ENCODE measurements at places on chromosomes 3 and 15.

DNA sequence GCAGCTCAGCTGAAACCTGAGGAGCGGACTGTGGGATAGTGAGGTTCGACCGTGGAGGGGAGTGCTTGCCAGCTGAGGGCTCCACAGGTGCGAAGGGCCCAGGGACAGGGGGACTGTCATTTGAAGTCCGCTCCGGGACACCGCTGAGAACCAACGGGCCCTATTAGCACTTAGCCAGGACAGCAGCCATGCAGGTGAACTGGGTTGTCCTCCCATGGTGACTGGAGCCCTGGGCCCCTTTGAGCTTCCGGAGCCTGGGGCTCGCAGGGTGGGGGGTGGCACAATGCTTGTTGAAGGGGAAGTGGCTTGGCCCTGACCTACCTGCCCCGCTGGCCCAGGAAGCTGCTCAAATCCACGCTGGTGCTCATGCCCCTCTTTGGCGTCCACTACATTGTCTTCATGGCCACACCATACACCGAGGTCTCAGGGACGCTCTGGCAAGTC is 24.7 kb downstream of the PTH1R start:
- no peak for DNase-seq

DNA sequence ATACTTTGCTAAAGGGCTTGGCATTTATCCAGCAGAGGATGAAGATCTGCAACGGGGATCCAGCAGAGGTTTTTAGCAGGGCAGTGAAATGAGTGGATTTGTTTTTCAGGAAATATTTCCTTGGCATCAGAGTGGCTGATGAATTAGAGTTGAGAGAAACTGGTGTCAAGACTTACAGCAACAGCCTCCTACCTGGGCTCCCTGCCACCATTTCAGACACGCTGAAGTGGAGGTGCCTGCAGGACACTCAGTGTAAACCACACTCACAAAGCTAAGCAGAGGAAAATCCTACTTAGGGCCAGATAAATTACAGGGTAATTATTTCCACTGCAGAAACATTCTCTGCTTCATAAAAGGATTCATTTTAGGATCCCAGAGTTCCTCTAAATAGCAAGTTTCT is 519.7 kb downstream of the FGF12 start:
- no peak for DNase-seq

- no peak for DNase-seq
These were observed 239.1 kb downstream of the CBLB start for GRCh38 chr3:105629718-105630117.

GRCh38 chr15:45499426-45499825 is 23.1 kb downstream of the SLC30A4 start:
- no peak for DNase-seq

- DNase-seq: no peak
These were observed 3.0 kb downstream of the BUB1B start for GRCh38 chr15:40163657-40164416.

DNA sequence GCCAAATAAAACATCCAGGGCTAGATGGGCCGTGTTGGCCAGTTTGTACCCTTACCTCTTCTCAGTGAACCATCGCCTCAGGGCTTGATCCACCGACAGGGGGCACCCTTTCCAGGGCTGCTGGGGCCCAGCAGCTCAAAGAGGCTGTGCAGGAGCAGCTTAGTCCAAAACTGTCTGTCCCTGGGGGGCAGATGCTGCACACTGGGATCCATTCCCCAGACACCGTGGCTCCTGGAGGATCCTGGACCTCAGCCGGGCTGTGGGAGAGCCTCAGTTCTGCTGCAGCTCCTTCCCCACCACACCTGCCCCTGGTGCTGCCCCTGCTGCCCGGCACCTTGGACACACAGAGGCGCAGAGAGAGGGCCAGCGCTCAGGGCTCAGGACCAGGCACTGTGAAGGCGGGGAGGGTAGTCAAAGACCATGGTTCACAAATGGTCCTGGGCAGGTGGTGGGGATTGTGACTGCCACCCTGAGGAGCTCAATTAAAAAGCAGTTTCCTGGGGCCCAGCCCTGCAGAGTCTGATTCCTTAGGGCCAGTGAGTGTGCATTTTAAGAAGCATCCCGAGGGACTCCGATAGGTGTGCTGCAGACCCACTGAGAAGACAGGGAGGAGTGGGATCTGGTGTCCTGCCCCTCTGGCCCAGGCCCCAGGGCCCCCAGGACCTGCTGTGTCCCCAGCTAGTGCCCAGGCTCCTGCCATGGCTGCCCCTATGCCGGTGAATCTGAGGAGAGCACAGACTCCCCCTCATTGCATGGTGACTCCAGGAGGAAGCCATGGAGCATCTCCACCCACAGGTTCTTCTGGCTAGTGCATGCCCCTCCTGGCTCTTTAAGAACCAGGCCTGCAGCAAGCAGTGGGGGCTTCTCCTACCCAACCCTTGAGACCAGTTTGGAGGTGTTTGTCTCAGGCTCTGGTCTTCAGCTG is 86.5 kb upstream of the PRR20G start:
- DNase-seq: no peak

DNA sequence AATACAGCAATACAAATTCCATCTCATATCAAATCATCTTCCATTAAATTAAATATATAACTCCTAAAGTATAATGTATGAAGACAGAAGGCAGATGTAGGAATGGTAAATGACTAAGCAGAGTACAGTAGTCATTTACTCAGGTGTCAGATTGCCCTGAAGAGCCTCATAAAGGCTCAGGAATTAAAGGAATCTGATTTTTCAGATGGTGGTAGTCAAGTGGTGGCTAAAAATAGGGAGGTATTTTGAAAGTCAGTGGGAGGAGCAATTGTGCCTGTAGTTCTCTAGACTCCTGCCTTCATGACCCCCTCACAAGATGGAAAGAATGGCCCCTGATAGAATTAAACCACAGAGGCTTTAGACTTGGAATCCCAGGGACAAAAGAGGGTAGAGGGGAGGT is 142.7 kb upstream of the SYNPR start:
- DNase-seq: no peak

DNA sequence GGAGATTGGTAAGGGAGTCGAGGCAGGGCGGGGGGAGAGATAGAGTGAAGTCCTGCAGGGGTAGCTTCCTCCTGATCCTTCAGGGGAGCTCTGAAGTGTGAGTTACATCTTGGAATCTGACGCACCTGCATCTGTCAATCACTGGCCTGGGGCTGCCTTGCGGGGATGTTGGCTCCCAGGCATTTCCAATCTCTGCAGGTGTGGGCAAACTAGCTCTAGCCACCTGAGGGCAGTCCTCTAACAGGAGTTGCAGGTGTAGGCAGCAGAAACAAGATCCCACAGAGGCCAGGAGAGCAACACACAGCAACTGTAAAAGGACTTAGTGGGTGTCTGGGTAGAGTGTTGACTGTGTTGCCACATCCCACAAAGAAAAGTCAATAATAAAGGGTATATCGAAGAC is 63.6 kb downstream of the ZNF621 start:
- DNase-seq: no peak

GRCh38 chr3:42381551-42382082 is 28.8 kb downstream of the LYZL4 start:
- no peak for DNase-seq

DNA sequence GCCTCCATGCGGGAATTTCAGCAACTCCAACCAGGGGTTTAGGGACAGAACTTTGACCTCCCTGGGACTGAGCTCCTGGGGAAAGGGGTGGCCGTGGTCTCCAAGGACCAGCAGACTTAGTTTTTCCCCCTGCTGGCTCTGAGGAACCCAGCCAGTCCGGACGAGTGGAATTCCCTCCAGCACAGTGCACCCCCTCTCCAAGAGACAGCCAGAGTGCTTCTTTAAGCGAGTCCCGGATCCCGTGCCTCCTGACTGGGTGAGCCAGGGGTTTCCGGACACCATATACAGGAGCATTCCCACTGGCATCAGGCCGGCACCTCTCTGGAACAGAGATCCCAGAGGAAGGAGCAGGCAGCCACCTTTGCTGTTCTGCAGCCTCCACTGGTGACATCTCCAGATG is 459.5 kb downstream of the OCA2 start:
- DNase-seq: no peak

GRCh38 chr3:13673207-13673606 is 124.3 kb downstream of the FBLN2 start:
- DNase-seq: no peak

DNA sequence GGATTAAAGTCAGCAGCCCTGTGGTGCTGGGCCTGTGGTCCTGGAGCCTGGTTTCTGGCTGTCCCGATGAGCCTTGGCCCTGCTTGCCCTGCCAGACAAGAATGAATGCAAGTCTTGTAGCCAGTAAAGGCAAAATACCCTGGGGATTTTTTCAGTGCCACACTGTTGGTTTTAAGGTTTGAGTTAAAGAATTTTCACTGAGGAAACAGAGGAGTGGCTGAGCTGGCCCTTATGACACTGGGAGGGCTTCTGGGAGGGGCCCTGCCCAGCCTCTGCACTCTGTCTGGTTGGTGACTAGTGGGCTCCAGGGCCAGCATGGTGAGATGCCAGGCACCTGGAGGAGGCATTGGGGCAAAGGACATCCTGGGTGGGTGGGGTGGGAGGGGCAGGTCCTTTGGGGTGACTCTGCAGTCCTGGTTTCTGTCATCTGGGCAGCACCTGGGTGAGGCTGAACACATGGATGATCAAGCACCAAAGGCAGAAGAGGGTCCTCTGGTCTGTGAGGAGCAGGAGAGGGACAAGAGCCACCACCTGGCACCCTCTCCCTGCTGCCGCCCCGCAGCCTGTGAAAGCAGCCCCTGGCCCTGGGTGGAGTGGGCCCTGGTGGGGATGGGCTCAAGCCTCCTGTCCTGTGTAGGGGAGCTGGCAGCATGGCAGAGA is 12.5 kb upstream of the PLA2G4E start:
- no peak for DNase-seq

Data from CD4-positive, alpha-beta T cell treated with Interleukin-15 for 1 hour (primary cell).